ENCODE measurements at places on chromosomes 2 and 18.

- no peak for DNase-seq
Observed at GRCh38 chr2:65298089-65298488, 70.5 kb downstream of the ACTR2 start.

- peak; percentile 84 for DNase-seq
Observed at GRCh38 chr2:120103723-120104467, 91.0 kb downstream of the EPB41L5 start.

DNA sequence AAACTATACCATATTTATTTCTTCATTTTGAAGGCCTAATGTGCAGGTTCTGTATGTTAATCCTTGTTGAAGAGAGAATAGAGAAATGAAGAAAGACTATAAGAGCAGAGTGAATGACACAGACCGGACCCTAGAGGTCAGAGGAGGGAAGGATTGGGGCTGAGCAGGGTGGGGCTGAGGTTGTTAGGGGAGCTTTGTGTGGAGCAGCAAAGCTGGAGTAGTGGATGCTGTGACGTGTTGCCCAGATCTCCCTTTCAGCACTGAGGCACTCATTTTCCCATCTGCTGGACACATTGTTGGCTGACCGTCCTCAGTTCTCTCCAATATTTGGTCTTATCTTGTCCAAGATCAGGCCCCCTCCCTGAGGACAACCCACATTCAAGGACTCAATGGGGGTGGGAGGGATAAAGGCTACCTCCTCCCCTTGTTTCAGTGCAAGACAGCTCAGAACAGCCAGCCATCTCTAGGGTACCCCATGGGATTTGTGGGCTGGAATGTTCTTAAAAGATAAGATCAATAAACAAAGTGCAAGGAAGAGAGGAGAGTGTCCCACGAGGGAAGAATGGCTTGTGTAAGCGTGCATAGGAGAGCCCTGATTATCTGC is 143.6 kb downstream of the TDRD15 start:
- peak; percentile 5 for DNase-seq

DNA sequence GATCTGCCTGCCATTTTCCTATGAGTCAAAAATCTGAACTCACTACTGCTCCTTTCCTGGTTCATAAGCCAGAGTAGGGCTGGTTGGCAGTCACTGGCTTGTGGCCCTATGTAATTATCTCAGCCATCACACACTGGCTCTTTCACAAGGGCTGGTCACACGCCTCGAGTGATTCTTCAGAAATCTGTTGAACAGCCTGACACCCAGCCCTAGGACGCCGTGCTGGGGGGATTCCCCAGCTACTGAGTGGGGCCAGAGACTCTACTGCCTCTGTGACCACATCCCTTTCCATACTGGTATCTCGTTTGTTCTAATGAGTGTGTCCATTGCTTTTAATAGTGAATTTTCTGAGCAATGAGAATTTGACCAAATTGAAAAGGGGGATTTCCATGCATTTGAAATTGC is 45.8 kb upstream of the RBM44 start:
- no peak for DNase-seq

GRCh38 chr2:38174131-38174530 is 98.2 kb upstream of the CYP1B1 start:
- peak; percentile 28 for DNase-seq

GRCh38 chr2:155281907-155282306 is 583.4 kb downstream of the KCNJ3 start:
- no peak for DNase-seq

GRCh38 chr2:26577442-26578112 is 63.6 kb downstream of the CIB4 start:
- DNase-seq: peak; percentile 65

DNA sequence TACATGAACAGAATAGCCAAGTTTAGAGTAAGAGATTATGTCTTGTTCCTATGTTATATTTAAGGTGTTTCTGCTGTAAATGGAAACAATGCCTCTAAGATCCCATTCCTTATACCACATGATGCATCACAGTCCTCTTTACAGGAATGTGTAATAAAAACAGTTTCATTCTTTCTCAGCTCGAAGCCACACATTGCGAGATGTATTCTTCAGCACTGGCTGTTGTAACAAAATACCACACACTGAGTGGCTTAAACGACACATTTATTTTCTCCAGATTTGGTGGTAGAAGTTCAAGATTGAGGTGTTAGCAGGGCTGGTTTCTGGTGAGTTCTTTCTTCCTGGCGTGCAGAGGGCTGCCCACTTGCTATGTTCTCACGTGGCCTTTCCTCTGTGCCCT is 246.2 kb downstream of the SOCS6 start:
- peak; percentile 12 for DNase-seq

DNA sequence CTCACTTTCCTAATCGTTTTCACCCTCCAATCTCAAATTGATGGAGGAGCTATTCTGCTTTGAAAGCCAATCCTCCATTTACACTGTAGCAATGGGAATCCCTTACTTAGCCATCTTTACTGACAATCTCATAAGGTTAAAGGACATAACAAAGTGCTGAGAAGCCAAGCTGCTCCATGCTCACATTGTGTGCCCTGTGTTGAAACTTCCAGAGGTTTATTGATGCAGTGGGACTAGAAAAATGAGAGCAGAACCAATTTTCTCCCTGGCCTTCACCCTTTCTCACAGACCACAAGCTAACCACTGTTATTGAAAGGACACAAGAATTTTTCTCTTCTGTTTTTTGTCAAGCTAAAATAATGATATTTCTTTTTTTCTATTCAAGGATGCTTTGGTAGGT is 63.8 kb downstream of the CSRNP3 start:
- DNase-seq: peak; percentile 6

DNA sequence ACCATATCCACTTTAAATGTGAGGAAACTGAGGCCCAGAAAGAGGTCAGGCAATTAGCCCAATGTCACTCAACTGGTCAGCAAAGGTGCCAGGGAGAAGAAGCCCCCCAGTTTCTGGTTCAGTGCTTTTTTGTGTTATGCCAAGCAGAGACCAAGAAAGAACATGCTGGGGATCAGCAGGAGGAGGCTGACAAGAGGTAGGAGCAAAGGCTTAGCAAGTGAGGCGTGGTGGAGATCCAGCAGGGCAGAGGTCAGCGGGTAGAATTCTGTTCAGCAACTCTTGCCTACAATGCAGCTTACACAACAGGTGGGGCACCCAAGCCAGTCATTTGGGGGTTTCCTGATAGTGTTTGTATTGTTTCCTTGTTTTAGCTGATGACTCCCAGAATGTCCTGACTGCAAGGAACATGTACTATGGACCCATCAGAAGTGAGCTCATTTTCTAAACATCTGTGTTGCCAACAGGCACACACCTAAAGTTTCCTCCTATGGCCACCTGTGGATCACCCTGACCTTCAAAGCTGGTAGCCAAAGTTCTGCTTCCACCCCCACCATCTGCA is 28.2 kb downstream of the LPIN2 start:
- DNase-seq: no peak

- peak; percentile 61 for DNase-seq
Observed at GRCh38 chr2:105432749-105433148, 33.9 kb upstream of the FHL2 start.

DNA sequence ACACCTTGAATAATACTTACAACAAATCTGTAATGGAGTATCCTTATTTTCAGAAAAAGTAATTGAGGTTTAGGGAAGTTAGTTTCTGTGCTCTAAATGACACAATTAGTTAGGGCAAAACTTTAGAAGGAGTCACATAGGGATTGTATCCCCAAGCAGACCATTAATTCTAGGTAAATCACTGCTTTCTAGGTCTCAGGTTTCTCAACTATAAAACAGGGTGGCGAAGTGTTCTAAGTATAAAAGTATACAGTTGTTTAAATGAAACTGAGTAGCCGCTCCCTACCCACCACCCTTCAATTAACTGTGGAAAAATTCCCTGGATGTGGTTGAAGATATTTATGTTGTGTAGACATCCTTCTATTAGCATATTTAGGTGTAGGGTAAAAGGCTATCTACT is 19.9 kb upstream of the TMEM178A start:
- no peak for DNase-seq

DNA sequence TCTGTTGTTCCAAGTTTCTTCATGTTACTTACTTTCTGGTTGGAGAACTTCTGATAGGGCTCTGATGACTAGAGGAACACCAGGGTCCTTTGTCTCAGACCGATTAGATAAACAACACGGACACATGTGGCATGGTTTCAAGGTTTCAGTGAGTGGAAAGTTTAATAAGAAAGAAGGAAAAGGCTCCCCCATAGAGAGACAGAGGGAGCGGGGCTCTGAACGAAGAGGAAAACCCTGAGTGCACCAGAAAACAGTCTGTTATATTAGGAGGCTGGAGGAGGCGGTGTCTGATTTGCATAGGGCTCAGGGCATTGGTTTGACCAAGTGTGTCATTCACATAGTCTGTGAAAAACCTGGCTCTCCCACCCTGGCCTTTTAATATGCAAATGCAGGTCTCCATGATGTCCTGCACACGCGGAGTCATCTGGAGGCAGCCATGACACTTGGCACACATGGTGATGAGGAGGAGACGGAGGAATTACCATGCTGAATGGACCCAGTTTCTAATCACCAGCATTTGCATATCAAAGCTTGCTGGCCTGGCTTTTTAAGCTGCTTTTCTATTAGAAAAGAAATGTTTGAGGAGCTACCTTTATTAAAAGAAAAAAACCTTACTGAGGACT is 94.2 kb downstream of the PTPN4 start:
- DNase-seq: no peak

- DNase-seq: no peak
Observed at GRCh38 chr2:133943108-133943507, 310.8 kb upstream of the MGAT5 start.

DNA sequence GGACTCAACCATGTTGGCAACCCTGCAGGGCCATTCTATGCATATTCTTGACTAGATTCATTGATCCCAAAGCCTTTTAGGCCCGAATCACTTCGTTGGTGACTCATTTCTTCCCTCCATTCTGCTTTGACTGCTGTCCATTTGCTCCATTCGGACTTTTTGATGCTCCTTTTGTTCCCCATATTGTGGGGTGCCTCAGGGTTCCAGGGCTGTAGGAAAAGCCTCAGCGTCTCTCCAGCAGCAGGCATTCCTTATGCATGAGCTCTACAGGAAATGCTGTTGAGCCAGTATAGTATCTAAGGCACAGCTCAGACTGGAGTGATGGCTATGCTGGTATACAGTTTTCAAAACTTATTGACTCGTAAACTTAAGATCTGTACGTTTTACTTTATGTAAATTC is 292.6 kb downstream of the PRKCE start:
- DNase-seq: peak; percentile 79

GRCh38 chr2:207934720-207935119 is 90.6 kb downstream of the PLEKHM3 start:
- DNase-seq: no peak

GRCh38 chr2:109242654-109243331 is 113.8 kb downstream of the SH3RF3 start:
- peak; percentile 89 for DNase-seq

- DNase-seq: no peak
Observed at GRCh38 chr2:120964819-120965218, 229.2 kb downstream of the GLI2 start.

DNA sequence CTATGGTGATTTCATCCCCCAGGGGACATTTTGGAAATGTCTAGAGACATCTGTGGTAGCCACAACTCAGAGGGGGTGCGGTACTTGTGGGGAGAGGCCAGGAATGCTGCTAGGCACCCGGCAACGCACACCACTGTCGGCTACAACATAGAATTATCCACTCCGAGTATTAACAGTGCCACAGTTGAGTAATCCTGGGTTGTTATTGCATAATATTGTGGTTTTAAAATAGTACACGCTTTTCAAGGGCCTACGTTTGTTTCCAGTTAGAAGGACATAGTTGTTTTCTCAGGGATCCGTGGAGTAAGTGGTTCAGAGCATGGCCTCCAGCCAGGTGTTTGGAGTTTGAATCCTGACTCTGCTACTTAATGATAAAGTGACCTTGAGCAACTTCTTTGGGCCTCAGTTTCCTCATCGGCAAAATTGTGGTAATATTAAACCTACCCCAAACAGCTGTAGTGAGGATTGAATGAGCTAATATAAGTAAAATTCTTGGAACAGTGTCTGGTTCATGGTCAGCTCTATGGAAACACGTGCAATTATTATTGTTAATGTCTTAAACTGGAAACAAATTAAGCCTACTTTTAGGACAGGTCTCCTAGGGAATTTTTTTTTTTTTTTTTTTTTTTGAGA is 24.5 kb downstream of the CYP27A1 start:
- DNase-seq: peak; percentile 100

DNA sequence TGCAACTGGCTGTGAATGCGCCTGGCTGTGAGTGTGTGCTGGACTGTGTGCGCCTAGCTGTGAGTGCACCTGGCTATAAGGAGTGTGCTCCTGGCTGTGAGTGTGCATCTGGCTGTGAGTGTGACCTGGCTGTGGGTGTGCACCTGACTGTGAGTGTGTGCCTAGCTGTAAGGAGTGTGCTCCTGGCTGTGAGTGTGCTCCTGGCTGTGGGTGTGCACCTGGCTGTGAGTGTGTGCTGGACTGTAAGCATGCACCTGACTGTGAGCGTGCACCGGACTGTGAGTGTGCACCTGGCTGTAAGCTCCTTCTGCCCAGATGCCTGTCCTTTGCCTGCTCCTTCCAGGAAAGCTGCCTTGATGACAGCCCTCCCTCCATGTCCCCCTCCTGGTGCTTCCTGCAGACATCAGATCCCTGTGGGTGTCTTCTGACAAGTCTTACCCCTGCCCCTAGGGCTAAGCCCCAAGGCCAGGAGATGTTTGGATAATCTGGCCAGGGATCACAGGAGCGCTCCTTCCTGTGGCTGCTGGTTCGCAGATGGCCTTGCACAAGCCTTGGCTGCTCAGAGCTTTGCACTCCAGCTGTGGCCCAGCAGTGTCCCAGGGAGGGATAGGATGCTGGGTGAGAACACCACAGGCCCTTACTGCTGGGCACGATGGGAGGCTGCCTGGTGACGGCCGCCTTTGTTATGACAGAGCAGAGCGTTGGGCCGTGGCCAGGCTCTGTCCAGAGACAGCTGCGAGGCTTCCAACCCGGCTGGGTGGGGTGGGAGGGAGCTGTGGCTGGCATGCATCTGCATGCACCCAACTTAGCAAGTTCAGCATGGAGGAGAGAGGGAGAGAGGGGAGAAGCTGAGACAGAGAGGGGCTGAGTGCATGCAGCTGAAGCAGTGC is 89.9 kb downstream of the GLI2 start:
- peak; percentile 87 for DNase-seq

- no peak for DNase-seq
Observed at GRCh38 chr2:64819774-64820688, 166.3 kb upstream of the SERTAD2 start.

GRCh38 chr18:33641141-33641540 is 63.1 kb downstream of the ASXL3 start:
- no peak for DNase-seq

GRCh38 chr2:158753641-158754611 is 41.2 kb upstream of the DAPL1 start:
- DNase-seq: peak; percentile 86

DNA sequence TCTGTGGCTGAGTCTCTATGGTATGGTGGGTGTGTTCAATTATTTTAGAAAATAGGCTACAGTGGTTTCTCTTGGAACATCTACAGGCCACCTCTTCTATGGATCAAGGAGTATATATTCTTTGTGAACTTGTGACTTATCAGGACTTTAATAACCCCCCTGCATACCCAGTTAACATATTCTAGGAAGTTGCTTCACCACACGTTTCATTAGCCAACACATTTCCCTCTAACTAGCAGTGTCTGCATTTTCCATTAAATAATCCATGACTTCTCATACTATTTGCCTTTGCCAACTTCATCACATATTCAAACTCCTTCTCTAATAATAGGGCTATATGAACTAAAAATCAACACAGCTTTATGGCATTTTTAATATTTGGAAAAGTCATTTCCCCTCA is 187.6 kb upstream of the ARL4C start:
- DNase-seq: no peak

Data from choroid plexus epithelial cell (primary cell).